ENCODE measurements at places on chromosomes 1 and 21.

- no peak for DNase-seq
Observed at GRCh38 chr1:176022574-176022973, 184.5 kb downstream of the COP1 start.

DNA sequence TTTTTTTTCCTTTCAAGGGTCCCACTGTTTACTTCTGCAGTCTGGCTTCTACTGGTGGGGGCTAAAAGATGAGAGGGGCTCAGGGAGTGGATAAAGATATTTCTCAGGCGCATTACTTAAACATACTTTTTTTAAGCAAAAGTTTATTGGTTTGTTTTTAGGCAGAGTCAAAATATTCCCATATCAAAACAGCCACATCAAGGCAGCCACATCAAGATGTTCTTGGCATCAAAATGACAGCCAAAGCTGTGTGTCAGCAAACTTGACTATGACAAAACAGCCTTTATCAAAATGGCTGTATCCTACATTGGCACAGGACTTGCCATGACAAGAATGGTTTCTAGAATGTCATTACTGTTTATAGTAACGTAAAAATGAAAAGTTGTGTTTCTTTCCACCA, 22.1 kb upstream of the RASAL2 start:
- no peak for DNase-seq

DNA sequence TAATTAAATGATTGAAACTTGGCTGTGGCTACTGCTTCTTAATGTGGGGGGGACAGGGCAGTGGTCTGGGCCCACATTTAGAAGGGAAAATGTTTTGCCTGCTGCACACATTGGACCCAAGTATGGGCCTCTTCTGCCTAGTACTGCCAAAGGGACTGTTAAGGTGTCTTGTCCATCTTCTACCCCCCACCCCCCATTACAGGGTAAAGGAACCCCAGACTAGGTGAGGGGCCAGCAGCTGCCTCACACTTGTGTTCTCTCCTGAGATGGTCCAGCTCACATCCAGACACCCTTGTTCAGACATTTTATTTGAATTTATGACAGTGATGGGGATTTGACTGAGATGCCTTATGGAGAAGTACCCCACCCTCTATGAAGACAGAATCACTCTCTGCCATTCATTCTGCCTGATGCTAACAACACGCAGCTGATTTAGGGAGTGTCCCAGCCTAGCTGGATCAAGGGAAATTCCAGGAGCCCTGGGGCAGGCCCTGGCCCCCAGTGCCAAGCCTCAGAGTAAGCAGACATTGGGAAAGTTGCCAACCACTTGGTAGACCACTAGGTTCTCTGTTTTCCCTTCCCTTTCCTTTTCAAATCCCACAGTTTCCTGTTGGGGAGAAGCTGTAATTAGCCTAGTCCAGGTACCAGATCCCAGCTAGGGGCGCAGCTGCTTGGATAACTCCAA, 42.1 kb downstream of the YARS1 start:
- DNase-seq: no peak

- no peak for DNase-seq
Observed at GRCh38 chr1:228745497-228745896, 10.2 kb downstream of the RHOU start.

GRCh38 chr1:57854436-57854835, 430.6 kb upstream of the DAB1 start:
- DNase-seq: no peak

DNA sequence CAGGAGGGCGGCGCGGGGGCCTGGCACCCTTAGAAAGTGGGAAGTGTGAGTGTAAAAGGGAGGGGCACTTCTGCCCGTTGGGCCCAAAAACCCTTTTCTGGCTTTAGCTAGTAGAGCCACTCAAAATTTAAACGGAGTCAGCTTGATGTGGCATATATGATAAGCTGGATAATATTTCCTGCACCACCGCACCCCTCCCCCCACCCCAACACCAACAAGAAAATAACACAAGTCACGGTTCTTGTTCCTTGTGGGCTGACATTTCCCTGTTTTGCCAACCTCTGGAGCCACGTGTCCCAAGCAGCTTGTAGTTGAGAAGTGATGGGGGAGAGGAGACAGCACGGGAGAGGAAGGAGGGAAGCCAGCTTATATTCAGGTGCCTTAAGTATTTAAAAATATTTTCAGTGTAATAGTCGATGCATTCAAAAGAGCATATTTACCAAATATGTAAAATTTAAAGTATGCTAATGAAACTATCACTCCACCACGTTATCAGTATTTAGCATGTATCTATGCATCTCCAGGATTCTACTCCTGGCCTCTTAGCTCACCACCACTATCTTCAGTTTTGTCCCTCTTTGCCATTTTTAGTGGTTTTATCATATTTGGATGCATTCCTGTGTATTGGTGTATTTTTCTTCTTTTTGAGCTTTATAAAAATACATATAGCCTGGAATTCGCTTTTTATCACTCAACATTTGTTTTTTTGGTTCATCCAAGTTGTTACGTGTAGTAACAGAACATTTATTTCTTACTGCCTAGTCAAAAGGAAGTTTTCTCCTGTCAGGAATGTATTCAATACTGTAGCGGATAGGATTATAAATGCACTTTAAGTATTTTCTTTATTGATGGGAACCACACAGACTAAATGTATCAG, 773 bp upstream of the DDX59 start:
- DNase-seq: peak; percentile 62

- no peak for DNase-seq
Observed at GRCh38 chr1:161935264-161935663, 88.4 kb downstream of the OLFML2B start.

DNA sequence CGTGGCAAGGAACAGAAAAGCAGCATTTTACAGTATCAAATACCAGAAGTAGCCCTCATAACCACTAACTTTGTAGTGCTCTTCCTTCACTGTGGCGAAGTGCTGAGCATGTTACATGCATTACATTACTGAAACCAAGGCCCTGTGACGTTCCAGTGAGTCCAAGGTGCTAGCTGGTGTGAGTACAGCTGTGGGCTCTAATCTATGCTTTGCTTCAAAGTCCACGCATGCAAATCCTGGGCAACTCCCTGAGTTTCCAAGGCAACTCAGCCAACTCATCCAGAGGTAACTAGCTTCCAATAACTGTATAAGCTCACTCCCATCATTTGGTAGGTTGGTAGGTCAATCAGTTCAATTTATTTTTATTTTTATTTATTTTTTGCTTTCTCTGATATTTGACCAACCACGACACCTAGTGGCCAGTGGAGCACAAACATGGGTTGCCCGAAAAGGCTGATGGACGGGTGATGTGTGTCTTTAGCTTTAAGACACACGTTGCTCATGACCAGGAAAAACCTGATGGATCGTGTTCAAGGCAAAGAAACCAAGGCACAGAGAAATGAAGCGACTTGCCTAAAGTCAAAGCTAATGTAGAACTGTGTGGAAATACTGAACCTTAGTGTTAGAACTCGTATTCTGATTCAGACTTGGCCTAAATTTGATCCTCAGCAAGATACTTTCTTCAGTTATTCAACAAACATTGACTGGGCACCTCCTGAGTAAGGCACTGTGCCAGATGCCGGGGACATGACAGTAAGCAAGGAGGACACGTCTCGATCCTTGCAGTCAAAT, 73.0 kb downstream of the GNG12 start:
- DNase-seq: peak; percentile 94

DNA sequence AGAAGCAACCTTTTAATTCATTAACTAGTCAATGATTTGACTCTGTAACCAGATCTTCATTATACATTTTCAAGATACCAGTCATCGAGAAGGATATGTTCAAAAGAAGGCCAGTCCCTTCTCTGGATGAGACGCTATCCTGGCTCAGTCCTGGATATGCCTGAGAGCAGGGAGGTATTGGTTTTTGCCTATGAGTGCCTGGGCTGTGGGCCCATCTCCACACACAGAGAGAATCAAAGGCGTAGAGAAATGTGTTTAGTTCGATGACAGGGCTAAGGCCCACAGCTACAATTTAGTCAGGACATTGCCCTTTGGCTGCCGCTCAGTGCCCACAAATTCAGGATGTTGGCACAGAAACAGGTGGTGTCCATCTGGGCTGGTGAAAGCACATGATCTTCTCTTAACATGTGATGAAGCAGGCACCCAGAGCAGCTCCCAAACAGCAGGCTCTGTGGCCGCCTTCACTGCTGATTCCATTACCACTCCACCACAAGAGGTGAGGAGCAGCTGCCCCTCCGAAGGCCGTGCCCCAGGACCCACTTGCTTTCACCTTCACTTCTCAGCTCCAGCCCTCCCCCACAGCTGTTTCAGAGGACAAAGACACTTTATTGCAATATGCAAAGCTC, 24.7 kb downstream of the ACKR1 start:
- no peak for DNase-seq

- DNase-seq: no peak
Observed at GRCh38 chr1:176854758-176855745, 309.5 kb downstream of the ASTN1 start.

DNA sequence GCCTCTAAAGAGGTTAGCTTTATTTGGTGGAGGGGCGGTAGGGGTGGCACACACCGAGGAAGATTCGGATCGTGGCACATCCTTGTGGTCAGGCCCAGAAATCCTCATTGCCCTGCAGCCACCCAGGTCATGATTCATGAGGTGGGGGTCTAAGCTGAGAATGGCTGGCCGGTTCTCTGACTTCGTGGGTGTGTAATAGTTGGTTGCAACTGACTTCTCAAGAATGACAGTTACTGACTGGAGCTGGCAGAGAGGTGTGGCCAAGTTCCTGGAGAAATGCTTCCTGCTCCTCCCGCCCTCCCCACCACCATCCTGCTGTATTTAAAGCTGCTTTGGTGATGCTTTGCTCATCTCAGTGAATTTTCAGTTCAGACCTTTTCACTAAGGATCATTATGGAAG, 198.6 kb downstream of the KIF26B start:
- no peak for DNase-seq

GRCh38 chr1:15500184-15501178, 23.5 kb downstream of the CASP9 start:
- DNase-seq: no peak

DNA sequence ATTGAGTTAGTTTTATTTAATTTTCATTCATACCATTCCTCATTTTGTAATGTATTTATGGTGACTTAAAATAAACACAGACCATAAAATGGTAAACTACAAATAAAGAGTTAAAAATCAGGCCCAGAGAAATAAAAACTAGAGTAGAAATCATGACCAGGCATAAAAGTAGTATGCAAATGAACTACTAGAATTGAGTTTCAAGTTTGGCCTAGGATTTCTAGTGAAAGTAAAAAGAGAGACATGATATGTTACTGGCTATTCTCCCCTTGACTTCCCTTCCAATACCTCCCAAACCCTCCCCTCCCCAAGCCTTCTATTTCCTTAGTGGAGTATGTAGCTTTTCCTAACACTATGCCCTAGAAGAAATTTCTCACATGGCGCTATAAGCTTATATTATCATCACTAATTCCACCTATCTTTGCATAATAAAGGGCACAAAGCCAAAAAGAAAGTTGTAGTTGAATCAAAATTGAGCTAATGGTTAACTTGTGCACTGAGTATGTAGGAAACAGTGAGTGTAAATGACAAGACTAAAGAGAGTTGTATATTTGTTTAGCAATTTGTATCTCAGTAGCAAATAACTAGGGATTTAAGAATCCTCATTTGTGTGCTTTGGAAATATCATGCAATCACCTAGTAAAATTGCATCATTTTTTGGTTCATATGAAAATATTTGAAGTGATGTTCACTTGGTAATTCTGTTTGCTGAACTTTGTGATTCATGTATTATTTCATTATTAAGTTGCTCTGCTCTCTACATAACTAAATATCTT, 29.7 kb upstream of the CDC14A start:
- no peak for DNase-seq

- DNase-seq: peak; percentile 25
Observed at GRCh38 chr1:243725075-243725474, 125.0 kb downstream of the AKT3 start.

DNA sequence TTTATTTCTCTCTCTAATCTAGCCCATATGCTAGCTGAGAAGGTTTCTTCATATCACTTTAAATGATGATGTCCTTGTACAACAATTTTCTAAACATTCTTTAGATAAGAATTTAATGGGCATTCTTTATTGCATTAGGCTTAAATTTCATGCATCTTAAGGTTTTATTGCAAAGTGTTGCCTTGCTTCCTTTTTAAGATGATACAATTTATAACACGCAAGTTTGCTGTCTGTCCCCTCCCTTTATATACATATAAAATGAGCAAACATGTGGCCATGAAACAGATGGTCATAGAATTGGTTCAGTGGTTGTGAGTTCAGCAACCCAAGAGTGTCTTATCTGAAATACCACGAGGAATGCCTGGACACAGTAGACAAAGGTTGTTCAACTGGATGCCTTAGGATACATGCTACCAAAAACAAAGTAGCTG, 12.1 kb downstream of the NBPF3 start:
- DNase-seq: no peak

GRCh38 chr1:11740258-11741192, 4.6 kb downstream of the AGTRAP start:
- DNase-seq: peak; percentile 35

- DNase-seq: no peak
Observed at GRCh38 chr1:201859424-201859823, 29.3 kb upstream of the SHISA4 start.

- no peak for DNase-seq
Observed at GRCh38 chr21:26962621-26963181, 4.2 kb downstream of the ADAMTS5 start.

DNA sequence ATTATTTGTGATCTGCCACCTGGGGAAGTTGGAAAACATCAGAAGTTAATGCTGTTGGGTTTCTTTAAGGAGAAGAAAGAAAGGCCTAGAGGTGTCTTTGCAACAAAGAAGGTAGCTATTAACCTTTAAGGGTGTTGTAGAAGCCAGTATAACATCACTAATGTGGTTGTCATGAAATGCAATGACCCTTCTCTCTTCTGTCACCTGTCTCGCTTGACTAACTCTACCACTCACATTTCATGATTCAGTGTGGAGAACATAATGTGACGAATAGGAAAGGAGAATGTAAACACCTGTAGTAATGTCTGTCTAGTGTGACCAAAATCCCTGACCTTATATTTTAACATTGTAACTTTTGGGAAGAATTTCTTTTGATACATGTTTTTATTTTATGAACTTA, 211.7 kb upstream of the UBE2U start:
- no peak for DNase-seq

DNA sequence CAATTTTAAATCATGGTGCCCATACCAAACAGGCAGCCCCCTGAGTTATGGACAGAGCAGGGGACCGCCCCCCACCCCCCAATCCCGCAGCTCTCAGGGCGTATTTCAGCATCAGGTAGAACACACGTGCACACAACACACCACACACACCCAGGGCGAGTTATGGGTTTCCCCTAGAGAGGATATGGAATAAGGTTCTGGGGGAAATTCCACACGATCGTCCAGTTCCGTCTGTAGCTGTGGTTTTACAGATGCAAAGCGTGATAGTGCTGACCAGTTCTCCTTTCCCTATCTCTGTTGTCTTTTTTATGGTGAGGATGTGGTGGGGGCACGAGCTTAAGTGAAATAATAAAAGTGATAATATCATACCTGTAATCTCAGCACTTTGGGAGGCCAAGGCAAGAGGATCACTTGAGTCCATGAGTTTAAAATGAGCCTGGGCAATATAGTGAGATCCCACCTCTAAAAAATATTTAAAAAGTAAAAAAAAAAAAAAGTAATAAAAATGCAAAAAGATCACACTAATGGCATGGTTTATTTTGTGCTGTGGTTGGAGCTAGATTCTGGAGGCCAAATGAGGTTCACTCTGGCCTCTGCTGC, 25.1 kb downstream of the C2CD2 start:
- peak; percentile 66 for DNase-seq
